Stimulated activated CD8-positive, alpha-beta memory T cell treated with anti-CD3 and anti-CD28 coated beads, Interleukin-7, amount 100 ng/mL, for 24 hours (primary cell): ENCODE measurements at places on chromosomes 12 and 14.

DNA sequence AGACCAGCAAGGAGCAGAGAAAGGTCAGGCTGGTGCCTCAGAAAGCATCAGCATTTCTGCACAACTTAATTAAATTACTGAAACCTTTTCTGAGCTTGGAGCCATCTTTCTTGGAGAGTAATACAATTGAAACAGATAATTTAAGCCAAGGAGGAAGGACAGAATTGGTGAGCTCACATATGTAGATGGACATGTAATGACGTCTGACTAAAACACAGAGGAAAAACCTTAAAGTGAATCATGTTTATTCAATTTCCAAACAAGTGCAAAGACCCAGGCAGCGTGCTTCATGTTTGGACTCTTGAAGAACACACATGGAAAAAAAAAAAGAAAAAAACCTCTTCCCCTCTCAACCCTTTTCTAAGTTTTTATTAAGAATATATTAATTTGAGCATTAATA lies 19.0 kb downstream of the SUSD6 start:
- DNase-seq = no peak

- no peak for DNase-seq
Observed at GRCh38 chr14:27040552-27040951, 442.7 kb upstream of the NOVA1 start.

DNA sequence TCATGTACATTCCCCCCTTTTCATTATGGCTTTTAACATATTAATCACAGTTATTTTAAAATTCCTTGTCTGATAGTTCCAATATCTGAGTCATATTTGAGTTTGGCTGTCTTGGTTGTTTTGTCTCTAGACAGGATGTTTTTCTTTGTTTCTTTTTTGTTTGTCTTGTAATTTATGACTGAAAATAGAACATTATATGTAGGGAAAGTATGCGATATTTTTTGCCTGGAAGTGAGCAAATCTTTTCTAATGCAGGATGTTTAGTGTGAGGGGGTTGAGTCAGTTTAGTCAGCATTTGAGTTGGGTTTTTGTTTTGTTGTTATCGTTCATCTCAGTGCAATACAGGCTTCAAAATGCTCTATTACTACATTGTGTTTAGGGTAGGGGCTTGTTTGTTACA lies 239.7 kb downstream of the SNAPC1 start:
- DNase-seq = no peak

DNA sequence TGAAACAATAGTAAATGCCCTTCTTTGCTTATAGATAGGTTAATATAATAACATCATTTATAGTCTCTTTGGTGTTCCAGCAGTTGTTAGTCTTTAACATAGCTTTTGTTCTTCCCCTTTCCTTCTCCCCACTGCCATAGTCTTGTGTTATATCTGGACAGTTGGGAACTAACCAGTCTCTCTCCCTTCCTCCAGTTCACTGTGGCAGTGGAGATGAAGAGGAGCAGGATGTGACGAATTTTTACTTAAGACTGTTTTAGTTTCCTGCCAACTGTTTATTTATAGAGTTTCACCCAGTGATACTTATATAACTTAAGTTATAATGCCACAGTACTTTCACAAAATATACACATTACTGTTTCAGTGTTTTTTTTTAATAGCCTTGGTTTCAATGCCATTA lies 277.4 kb downstream of the PDZRN4 start:
- DNase-seq = no peak

DNA sequence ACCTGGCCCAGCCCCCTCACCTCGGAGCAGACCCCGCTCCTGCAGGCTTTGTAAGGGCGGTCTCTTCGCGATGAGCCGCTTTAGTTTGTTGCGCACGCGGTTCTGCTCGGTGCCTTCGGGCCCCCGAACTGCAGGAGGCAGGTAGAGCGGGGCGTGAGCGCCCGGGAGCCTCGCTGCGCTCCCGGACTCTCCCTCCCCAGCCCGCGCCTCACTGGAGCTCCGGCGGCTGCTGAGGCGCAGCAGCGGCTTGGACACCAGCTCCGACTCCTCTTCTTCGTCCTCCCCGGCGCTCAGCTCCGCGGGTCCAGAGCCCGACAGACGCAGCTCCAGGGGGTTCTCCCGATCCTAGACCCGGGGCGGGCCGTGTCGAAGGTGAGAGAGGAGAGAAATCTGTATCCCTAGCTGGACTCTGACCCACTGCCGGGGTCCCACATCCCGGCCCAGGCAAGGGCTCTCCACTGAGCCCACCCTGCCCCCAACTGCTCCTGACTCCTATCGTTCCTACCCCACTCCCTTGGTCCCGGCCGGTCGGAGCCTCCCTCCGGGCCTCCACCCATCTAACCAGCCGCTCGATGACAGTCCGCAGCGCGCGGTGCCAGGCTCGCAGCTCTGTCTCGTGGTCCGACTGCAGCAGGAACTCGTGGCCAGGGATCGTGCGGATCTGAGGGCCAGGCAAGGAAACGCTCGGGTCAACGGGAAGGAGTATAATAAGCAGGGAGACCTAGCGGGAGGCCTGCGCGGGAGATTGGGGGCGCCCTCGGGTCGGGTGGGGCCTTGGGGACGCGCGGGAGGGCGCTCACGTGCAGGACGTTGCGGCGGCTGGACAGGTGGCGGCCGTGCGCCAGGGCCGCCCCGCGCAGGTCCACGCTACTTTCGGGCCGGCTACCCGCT lies 4.2 kb downstream of the ARHGAP9 start:
- DNase-seq = no peak

DNA sequence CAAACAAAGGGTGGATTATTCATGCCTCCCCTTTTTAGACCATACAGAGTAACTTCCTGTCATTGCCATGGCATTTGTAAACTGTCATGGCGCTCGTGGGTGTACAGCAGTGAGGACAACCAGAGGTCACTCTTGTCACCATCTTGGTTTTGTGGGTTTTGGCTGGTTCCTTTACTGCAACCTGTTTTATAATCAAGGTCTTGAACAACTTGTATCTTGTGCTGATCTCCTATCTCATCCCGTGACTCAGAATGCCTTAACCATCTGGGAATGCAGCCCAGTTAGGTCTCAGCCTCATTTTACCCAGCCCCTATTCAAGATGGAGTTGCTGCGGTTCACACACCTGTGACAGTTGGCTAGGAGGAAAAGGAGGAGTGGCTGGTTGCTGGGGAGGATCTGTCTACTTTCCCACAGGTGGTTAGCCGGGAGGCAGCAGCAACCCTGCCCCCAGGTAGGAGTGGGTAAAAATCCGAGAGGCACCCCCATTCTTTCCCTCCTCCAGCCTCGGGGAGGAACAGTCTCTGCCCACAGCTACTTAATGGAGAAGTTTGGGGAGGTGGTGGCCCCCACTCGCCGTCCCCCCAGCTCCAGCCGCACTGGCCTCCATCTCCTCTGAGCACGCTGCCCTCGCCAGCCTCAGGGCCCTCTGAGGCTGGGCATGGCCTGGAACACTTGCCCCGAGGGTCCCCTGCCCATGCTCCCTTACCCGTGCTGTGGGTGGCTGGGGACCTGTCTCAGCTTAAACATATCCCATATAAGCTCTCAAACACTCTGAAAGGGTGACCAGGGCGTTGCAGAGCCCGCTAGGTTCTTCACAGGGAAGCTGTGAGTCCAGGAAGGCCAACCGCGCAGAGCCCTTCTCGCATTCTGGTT lies 41.7 kb downstream of the SMIM41 start:
- no peak for DNase-seq

- DNase-seq = no peak
Observed at GRCh38 chr12:75706786-75707605, 195.6 kb upstream of the KRR1 start.

DNA sequence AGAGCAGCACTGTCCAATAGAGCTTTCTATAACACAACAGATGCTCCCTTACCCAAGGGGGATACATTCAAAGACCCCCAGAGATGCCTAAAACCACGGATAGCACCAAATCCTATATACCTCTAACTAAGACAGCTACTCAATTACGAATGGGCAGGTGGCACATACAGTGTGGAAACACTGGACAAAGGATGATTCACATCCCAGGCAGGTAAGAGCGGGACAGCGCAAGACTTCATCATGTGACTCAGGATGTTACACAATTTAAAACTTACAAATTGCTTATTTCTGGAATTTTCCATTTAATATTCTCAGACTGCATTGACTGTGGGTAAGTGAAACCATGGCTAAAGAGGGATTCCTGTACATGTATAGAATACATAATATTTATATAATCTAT lies 5.5 kb upstream of the HCFC2 start:
- no peak for DNase-seq

- DNase-seq = peak; percentile 77
Observed at GRCh38 chr14:103628684-103629502, at the start of gene KLC1. Gene KLC1 (plus strand): TSS chr14:103629211. CDS start chr14:103654565, 25,354 bp downstream.

DNA sequence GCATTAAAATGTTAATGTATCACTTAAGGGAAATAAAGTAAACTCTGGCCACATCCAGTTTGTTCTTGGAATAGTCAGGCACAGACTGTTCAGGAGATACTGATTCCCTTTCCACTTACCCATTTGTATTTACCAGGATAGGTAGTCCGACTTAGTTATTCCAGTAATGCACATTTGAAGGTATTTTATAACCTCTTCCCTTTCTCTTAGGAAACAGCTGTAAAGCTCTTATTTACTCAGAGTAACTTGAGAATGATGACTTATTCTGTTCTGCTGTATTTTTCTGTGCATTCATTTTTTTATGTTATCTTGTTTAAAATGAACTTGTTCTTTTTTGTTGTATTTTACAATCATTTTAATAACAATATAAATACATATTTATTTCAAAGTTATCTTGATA lies 78.0 kb downstream of the METTL25 start:
- DNase-seq = no peak

GRCh38 chr12:115619061-115619460 lies 658.4 kb downstream of the MED13L start:
- no peak for DNase-seq

DNA sequence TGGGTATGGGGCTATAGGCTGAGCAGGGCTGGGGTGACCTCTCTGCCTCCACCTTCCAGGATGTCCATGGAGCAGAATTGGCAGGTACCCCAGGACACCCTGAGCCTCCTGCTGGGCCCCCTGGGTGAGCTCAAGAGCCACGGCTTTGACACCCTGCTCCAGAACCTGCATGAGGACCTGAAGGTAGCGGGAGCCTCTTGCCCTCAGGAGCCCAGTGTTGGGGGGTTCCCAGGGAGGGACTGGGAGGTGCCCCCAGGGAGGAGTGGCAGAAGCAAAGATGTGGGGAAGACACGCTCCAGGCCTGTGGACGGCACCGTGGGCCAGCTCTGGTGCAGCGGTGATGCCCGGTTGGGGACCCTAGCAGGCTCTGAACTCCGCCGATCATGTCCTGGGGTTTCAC lies 8.3 kb downstream of the TNFAIP2 start:
- no peak for DNase-seq

DNA sequence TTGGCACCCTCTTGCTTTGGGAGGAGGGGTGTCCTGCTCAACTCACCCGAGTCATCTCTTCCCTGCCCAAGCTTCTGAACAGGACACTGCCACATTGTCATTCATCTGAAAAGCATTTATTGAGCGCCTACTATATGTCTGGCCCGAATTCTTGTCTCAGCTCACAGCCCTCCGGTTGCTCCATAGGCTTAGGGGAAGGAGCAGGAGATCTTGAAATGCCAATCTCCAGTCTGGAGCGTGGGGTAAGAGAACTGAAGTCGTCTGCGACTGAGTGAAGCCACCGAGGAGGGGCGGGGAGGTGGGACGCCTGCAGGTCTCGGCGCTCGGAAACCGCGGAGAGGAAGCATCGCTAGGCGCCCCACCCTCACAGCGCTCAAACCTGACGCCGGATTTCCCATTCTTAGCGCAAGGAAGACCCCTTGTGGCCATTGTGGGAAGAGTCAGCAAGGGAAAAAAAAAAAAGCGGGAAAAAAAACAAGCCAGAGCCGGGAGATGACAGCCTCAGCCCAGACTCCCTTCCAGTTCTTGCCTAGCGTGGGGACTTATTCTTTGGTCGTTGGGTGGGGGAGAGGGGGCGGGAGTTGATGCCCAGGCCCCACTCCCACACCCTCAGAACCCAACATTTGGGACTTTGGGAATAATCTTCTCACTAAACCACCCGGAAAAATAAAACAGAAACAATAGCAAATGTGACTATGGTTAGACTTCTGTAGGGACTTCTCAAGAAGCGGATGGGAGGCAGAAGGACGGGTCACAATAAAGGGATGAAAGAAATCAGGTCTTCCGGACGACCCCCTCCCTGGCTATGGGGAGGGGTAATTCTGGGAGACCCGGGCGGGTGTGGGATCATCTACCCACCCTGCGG lies 28.2 kb upstream of the SMUG1 start:
- DNase-seq = peak; percentile 36

- no peak for DNase-seq
Observed at GRCh38 chr12:130713581-130713991, 2.5 kb downstream of the RIMBP2 start.

- DNase-seq = no peak
Observed at GRCh38 chr14:74591394-74591793, 20.6 kb downstream of the LTBP2 start.

- DNase-seq = no peak
Observed at GRCh38 chr12:68609998-68610369, 715 bp upstream of the RAP1B start.

GRCh38 chr12:42916143-42916542 lies 326.6 kb upstream of the PRICKLE1 start:
- no peak for DNase-seq

- DNase-seq = no peak
Observed at GRCh38 chr14:24279301-24280186, 8.1 kb upstream of the RABGGTA start.

DNA sequence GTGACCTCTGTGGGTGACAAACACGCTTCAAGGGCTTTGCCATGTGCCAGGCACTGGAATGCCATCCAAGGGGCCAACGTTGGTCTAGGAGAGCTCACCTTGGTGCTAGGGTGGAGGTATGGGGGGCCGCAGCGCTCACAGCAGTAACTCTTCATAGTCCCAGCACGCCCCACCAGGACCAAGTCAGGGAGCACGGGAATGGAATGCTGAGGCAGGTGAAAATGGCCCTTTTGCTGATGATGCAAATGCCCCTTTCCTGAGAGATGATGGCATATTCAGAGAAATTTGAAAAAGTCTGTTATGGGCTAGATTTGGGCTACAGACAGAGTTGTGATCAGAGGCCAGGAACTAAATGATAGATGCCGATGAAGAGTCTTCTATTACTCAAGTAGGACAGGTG lies 10.0 kb upstream of the FAM181A start:
- no peak for DNase-seq

DNA sequence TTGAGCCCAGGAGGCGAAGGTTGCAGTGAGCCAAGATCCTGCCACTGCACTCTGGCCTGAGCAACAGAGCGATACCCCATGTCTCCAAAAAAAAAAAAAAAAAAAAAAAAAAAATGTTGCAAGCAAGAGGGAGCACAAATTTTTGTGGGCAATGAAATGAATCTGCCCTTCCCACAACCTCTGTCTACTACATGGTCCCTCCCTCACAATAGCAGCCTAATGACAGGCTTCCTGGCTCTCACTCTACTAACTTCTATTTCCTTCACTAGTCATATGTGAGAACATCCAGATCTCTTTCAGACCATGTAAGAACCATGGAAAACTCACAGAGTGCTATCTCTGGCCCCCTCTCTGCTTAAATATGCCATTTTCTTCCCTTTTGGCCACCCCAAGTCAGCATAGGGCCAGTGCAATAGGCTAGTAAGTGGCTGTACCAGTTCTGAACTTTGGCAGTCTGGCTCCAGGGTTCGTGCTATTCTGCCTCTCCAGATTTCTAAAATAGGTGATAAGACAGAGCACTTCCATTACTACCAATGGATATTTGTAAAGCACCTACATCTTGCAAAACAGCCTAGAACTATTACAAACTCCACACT lies 7.1 kb downstream of the OSBPL8 start:
- no peak for DNase-seq
